ENCODE measurements at places on chromosomes 16 and 17.

- DNase-seq, result no peak
Measured at GRCh38 chr17:55448681-55449080, 27.0 kb upstream of the MMD start.

- DNase-seq, result no peak
Measured at GRCh38 chr16:11273721-11274324, 394 bp upstream of the PRM3 start.

- DNase-seq, result no peak
Measured at GRCh38 chr17:31308372-31309334, 5.2 kb downstream of the EVI2B start.

DNA sequence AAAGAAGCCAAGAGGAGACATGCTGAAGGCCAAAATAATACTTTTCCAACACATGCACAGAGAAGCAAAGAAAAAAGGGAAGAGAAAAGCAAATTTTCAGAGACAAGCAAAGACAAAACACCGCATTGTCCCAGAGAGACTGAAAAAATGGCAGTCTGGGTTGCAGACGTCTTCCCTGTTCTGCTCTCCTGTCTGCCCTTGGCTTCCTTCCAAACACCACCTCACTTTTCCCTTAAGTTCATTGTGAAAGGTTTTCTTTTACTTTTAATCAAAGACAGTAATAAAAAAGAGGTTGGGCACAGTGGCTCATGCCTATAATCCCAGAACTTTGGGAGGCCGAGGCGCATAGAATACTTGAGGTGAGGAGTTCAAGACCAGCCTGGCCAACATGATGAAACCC, 21.2 kb upstream of the VAT1L start:
- DNase-seq, result no peak

- DNase-seq, result no peak
Measured at GRCh38 chr16:53495325-53495724, 7.7 kb downstream of the AKTIP start.

Measured in AG20443 (cell line).